Stimulated activated CD8-positive, alpha-beta memory T cell treated with anti-CD3 and anti-CD28 coated beads, Interleukin-15, amount 100 ng/mL, for 24 hours (primary cell): ENCODE measurements at places on chromosomes 6 and 20.

DNA sequence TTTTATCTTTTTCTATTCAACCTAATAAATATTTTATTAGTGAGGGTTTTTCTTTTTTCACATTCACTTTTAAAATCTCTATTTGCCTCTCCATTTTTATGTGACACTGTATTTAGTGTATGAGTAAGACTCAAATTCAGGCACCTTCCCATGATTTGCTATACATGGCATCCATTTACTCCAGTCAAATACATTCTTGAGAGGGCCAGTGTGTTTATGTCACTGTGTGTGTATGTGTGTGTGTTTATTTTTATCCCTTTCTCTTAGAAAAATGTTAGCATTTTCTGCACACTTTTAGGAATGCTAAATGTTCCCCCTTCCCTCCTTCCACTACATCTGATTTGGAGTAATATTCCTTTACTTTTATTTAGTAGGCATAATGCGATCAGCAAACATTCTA, 290.0 kb downstream of the PACRG start:
- no peak for DNase-seq

GRCh38 chr6:13331516-13332348, 3.4 kb upstream of the TBC1D7 start:
- no peak for DNase-seq

GRCh38 chr20:45779011-45779915, 12.4 kb downstream of the WFDC3 start:
- DNase-seq = no peak

- DNase-seq = no peak
These were observed 225.1 kb upstream of the ADGRB3 start for GRCh38 chr6:68410021-68410420.

- DNase-seq = no peak
These were observed 126.5 kb downstream of the TSHZ2 start for GRCh38 chr20:53098621-53099020.

DNA sequence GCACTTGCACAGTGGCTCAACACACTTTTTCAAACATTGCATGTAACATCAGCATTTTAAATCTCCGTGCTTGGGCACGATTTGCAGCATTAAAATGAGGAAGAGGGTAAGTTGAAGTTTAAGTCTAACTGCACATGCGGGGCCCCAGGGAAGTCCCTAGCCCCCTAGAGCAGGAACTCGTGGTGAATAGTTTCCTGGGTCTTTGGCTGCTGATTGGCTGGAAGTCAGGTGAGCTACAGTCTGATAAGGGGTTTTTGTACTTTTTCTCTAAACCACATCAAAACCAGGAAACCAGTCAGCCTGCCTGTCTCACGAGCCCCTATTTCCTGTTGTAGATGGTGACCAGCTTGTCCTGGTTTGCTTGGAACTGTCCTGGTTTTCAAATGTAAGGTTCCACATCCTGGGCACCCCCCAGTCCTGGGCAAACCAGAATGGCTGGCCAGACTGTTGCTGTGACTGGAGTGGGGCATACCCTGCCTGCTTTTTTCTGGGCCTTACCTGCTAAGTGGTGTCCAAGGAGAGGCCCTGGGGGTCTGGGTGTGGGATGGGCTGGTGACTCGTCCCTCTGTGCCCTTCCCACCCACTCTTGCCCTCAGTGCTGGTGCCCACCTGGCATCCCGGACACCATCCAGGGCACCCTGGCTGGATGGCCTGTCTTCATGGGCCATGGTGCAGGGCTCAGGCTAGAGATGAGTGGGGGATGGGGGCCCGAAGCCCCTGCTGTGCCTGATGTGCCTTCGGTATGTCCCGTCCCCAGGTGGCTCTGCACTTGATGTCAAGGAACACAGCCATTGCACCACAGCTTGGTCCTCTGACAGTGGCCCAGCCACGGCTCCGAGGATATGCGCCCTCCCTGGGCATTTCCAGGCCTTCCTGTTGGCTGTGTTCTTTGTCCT, 31.8 kb downstream of the SUN5 start:
- no peak for DNase-seq

DNA sequence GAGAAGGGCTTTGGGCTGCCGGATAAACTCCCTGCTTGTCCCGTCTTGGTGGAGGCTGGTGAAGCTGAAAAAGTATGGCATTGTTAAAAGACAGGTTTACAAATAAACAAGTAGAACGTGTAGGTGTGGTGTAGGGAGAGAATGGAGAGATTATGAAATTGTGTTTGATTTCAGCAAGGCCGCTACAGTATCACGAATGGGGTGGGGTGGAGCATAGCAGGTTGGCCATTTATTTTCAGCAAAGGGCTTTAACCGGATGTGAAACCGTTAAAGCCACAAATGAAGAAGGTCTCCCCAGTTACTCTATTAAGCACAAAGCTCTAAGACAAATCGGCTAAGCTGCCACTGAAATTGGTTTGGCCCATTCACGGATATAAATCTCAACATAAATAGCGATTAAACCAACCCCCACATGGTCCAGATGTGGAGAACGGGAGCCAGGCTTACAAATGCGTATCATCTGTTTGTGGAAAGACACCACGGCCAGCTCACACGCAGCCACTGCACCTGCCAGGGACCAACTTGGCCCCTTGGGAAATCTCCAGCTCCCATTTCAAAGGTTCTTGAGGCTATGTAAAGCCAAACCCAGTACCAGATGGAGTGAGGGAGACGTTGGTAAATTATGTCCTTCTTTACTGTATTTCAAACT, 94.0 kb downstream of the ZMYND8 start:
- no peak for DNase-seq

DNA sequence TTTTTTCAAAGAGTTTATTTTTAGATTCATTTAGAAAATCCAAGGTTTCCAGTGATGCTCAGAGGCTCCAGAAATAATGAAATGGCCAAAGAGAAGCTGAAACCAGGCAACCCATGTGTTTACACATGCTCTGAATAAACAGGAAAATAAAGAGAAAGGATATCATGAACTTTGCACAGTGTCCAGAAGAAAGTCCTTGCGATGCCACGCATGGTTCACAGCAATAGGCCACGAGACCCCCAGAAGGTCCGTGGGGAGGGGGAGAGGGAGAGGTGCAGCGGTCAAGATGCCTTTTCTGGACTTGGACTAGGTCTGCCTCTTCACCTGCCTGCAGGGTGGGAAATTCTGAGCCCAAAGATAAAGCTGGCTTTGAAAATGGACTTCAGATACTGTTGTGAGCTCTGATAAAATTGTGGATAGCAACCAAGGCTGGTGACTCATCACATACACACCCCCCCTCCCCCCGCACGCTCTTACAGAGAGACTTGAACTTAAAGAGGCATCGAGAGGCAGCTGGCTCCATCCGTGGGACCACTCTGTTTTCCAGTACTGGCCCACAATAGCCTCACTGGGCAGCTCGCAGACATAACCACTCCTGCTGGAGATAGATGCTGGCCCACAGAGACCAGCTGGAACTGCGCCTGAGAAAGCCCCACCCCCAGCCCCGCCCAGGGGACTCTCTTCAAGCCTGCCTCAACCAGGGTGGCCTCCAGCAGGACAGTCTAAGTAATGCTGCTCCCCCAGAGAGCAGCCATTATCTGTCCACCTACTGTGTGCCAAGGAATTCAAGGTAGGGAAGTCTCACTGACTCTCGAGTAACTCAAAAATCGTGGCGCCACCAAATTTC, 21.2 kb upstream of the NFATC2 start:
- no peak for DNase-seq

DNA sequence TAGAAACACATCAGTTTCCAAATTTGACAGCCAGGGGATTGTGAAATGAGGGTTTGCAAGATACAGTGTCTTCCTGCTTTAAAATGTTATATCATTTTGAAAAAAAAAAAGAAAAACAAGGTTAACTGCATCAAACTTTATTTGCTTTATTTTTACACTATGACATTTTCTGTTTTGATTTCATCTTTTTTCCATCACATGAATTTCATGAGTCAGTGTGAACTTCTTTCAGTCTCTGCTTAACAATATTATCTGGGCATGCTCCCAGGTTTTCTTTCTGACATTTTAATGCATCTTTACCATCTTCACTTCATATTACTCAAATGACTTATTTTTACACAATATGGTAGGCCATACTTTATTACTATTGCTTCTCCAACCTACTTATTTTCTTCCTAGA, 1.9 kb downstream of the NCOA7 start:
- no peak for DNase-seq

DNA sequence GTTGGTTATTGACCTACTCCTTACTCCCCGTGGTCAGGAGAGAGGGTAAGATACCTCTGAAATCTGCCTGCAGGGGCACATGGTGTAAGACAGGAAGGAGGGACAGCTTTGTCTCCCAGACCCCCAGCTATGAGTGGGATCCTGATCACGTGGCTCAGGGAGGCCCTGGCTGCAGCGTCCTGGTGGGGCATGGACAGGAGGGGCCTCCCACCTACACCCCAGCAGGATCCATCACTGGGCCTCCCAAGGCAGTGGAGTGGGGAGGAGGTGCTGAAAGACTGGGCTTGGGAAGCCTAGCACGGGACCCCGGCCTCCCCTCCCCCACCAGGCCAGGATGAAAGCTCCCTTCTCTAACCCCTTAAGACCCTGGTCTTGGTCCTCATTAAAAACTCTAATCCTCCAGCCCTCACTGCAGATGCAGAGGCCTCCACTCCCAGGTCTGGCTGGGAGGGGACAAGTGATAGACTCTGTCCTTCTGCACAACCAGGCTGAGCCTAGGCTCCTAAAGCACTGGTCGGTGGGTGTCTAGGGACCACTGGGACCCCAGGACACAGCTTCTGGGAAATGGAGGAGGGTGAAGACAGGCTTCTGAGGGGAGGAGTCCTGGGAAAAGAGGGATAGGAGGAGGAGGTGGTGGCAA, 29.6 kb upstream of the VEGFA start:
- no peak for DNase-seq

- DNase-seq = no peak
These were observed 43.5 kb downstream of the NOL4L start for GRCh38 chr20:32541323-32542258.

- DNase-seq = no peak
These were observed 193.8 kb upstream of the SNX9 start for GRCh38 chr6:157629220-157629619.

- no peak for DNase-seq
These were observed 153.9 kb downstream of the MMS22L start for GRCh38 chr6:97129106-97129505.

GRCh38 chr20:20395903-20396568, 28.1 kb downstream of the INSM1 start:
- DNase-seq = no peak

DNA sequence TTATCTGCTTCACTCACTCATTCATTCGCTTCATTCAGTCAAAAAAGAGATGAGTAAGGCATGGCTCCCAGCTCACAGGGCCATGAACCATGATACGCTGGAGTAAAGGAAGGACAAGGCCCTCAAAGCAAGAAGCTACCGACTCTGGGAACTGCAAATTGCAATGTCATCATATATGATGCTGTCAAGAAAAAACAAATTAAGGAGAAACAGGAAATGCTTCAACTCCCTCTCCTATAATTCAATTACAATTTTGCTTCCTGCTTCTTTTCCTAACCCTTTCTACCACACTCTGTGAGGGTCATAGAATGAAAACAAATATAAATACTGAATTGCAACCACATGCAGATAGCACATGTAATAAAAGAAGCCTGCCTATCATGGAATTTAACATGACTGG, 725.7 kb upstream of the FLRT3 start:
- no peak for DNase-seq

- DNase-seq = no peak
These were observed 17.2 kb upstream of the QKI start for GRCh38 chr6:163397326-163397725.

- DNase-seq = no peak
These were observed 149.3 kb upstream of the AFDN start for GRCh38 chr6:167677422-167677789.

- DNase-seq = no peak
These were observed 11.0 kb downstream of the RMND1 start for GRCh38 chr6:151440930-151441329.

DNA sequence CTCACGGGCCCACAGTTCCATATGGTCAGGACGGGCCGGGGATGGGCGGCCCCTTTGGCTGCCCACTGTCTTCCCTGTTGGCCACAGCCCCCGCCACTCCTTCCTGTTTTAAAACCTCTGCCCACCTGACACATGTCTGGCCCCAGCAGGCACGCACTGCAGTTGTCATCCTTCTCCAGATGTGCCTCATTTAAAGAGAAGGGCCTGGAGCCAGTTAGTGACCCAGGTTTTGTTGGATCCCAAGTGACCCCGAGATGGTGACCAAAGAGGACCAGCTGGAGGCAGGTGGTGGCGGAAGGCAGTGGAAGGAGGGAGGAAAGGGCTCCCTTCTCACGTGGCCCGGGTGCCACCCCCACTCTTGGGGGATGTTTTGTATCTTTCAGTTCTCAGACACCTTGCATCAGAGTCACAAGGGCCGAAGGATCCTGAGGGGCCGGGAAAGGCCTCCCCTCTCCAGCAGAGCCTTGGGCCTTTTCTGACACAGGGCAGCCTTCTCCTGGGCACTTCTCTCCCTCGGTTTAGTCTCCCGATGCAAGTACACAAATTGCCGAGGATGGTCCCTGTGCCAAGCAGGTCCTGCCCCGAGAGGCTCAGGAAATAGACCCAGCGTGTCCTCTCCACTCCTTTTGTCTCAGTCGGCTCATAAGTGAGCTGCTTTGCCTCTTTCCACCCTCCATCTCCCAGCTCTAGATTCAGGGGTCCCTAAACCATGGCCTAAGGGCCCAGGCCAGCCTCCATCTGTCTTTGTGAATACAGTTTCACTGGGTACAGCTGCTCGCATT, 117.6 kb downstream of the SULF2 start:
- DNase-seq = no peak

GRCh38 chr6:27889628-27890444, 22.4 kb downstream of the OR2B2 start:
- DNase-seq = no peak

GRCh38 chr6:154122195-154122925, 83.3 kb downstream of the OPRM1 start:
- DNase-seq = no peak

DNA sequence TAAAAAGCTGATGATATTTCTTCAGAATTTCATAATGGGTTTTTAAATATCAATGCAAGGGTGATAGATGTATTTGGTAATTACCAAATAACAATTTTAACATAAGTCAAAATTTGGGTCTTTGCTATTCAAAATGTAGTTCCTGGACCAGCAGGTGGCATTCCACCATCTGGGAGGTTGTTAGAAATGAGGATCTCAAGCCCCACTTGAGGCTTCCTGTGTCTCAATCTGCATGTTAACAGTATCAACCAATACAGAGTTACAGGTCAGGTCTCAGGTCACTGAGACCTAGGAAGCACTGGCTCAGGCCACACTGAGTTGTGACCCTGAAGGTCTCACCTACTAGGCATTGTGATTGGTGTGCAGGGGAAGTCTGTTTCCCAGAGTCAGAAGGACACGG, 57.2 kb upstream of the MTRF1L start:
- no peak for DNase-seq
